Skeletal muscle cell (primary cell): ENCODE measurements at places on chromosomes 13 and 19.

- peak; percentile 45 for DNase-seq
Measured at GRCh38 chr13:20924758-20925394, 22.3 kb upstream of the XPO4 start.

GRCh38 chr13:100100115-100100879 is 11.4 kb downstream of the PCCA start:
- no peak for DNase-seq

DNA sequence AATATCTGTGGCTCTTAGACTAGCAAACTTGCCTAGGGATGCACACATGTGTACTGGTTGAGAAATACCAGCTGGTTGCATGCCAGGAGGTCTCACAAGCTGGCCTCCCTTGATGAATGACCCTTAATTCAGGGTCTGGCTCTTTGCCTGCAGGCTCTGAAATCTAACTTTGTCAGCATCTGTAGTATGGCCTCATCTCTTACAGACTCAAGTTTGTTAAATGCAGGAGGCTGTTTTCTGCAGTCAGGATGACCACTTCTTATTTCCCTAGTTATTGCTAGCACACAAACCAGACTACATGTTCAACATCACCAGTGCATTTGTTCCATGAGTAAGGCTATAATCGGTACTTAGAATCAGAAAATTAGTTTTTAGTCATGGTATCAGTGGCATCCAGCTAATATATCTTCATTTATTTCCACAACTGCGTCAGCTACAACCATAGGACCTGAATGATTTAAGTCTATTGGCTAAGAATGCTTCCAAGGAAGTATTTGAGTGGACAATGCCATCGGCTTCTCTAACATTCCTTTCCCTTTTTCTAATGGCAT is 23.3 kb upstream of the POSTN start:
- DNase-seq = peak; percentile 98

- DNase-seq = peak; percentile 73
Measured at GRCh38 chr19:13633109-13633508, 126.8 kb upstream of the CACNA1A start.
